HAP-1 (cell line): ENCODE measurements at places on chromosomes 6 and 20.
A peak's percentile ranks its signal among the peaks of the same experiment; 100 is the strongest.

DNA sequence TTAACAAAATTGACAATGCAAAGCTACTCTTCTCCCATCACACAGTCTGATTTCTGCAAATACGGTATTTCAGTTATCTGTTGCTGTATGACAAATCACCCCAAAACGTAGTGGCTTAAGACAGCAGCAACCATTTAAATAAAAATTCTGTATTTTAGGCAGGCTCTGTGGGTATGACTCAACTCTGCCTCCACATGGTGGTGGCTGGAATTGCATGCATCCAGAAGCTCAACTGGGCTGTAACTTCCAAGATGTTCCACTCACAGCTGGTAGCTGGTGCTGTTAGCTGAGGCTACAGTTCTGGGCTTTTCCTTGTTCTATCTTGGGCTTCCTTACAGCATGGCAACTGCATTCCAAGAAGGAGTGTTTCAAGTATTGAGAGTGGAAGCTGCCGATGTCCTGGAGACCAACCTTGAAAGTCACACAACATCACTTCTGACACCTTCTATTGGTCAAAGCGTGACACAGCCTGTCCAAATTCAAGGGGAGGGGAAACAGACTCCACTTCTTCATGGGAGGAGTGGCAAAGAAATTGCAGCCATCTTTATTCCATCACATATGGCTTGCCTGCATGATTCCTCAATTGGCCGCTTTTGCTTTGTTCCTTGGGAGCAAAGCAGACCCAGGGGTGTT, 39.7 kb upstream of the TULP1 start:
- DNase-seq = no peak

GRCh38 chr20:58048096-58048702, 180.3 kb downstream of the ANKRD60 start:
- no peak for DNase-seq

DNA sequence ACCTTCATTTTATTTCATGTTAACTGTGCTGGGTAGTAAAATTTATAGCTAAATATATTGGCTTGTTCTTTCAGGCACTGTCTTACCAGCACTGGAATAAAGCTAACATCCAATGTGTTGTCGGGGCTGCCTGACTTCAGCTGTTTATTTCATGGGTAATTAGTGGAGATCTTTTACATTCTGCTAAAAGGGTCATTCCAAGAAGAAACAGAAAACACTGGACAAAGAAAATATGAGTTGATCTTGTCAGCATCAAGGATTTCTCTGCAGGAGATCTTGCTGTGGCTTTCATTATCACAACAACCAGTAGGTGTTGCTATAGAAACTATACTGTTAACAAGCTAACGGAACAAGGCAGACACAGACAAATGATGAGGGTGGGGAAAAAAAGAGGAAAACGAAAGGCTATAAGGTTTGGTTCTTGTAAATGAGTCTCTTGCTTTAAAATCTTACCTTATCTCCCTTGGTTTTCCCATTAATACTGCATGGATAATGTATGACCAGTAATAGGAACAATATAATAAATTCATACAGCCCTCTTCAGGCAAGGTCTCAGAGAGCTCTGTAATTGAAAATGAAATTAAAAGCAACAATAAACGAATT, 206.8 kb downstream of the SIM1 start:
- DNase-seq = peak; percentile 66

DNA sequence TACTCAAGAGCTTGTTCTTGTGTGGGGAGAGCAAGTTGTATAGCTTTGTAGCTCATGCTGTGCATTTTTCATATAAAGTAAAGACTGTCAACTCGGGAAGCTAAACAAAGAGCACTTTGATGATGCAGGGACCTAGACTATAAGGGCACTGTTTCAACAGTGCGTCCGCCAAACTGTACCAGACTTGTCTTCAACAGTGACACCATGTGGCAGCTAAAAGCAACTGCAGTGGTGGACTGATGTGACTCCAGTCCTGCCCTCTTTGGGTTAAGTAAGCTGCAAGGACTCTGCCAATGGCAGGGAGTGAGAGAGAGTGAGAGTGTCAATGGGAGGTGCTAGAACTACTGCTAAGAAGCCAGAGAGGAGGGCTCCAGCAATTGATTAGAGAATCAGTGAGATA, 48.1 kb upstream of the MC3R start:
- no peak for DNase-seq

DNA sequence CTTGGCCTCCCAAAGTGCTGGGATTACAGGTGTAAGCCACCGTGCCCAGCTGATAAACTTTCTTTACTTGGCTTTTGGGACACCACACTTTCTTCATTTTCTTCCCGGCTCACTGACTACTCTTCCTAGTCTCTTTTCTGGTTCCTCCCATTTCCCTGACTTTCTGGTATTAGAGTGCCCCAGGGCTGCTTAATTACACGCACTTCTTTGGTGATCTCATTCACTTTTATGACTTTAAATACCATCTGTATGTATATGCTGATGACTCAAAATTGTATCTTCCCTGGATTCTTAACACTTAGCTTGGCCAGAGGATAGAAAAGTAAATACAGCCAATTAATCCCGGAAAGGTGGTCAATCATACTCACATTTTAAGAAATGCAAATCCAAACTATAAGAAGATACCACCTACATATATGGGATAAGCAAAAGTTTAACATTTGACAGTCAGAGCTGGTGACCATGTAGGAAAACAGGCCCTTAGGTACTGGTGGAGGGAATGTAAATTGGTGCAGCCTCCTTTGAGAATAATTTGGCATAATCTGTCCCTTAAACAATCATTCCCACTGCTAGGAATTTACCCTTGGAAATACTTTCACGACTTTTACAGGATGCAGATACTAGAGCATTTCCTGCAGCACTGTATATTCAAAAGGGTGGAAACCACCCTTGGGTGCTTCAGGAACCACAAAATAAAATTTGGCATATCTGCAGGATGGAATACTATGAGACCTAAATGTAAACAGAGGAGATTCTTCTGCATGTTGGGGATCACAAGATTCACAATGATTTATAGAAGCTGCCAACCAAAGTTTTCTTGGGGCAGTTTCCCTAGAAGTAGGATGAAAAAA, 9.4 kb upstream of the NANP start:
- DNase-seq = peak; percentile 27
